GM13976 (cell line): ENCODE measurements at places on chromosomes 7 and 10.

- no peak for DNase-seq
These were observed 21.7 kb upstream of the WNT16 start for GRCh38 chr7:121307021-121307574.

- peak; percentile 41 for DNase-seq
These were observed 561 bp upstream of the HNRNPF start for GRCh38 chr10:43409385-43410109.

- no peak for DNase-seq
These were observed 16.4 kb upstream of the NDUFA5 start for GRCh38 chr7:123573896-123574467.

GRCh38 chr7:38541440-38541839 is 89.7 kb downstream of the AMPH start:
- no peak for DNase-seq

GRCh38 chr7:81873559-81873958 is 103.7 kb upstream of the HGF start:
- no peak for DNase-seq

DNA sequence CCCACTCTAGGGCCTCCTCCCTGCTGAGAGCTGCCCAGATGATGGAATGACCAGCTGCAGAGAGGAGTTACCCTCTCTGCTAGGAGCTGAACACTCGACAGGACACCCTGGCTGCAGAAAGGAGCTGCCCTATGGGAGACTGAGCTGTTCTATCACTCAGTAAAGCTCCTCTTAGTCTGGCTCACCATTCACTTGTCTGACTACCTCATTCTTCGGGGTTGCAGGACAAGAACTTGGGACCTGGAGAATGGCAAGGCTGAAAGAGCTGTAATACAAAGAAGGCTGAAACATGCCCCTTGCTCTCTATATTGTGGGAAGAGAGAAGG is 30.5 kb downstream of the CRTAC1 start:
- DNase-seq = no peak

GRCh38 chr7:129498021-129498420 is 4.3 kb upstream of the SMKR1 start:
- no peak for DNase-seq

DNA sequence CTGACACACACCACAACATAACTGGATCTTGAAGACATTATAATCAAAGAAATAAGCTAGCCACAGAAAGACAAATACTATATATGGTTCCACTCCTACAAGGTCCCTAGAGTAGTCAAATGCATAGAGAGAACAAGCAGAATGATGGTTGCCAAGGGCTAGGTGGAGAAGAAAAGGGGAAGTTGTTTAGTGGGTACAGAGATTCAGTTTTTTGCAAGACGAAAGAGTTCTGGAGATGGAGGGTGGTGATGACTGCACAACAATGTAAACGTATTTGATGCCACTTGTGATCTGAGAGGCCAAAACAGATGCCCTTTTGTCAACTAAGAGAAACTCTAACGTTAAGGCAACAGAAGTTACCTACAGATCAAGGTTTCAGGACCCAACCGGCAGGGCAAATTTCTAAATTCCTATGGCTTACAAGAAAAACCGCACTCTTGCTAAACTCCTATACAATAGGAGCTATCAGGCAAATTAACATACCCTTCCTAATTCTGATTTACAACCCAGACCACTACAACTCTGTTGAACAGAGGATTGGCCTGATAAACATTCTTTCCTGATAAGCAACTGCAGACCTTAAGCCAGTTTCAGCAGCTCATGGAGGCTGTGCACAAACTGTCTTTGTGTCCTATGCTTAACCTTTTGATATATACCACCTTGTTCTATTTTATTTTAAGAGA is 69.0 kb downstream of the FAM107B start:
- no peak for DNase-seq

DNA sequence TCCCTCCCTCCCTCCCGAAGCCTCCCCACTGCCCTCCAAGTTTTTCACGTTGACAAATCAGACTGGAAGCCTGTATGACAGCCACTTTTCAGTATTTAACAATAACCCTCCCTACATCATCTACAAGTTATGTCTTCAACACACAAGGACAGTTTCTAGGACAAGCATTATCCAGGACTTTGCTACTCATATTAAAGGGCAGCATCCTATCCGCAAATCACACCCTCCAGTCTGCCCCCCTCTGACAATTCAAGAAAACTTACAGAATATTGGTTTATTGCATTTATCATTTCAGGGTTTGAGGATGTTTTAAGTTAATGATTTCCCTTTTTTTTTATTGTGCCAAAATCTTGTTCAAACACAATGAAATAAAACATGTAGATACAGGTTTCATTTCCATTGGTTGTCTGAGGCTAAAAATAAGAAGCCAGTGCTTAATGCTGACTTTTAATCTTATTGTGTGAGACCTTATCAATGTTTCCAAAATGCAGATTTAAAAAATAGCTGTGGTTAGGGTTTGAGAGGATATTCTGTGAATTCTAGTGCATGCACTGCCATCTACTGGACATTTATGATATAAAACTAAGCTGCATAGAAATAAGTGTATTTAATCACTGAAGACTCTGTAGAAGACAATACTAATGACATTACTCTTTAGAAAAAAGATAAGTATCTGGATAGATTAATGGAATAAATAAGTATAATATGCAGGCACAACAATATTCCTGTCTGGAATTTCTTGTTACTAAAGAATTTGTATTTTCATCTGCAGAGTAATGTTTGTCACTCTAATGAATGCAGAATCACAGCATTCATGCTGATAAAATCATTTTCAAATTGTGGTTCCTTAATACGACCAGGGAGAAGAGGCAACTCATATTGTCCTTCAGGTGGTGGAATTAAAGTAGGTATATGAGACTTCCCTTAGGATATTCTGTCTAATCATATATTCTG is 64.1 kb downstream of the CAV1 start:
- peak; percentile 10 for DNase-seq

GRCh38 chr7:50739744-50740435 is 42.8 kb downstream of the GRB10 start:
- no peak for DNase-seq
